Hematopoietic multipotent progenitor cell treated with erythropoietin and hydrocortisone succinate and interleukin-3 and kit ligand, for 8 days (in vitro differentiated cells): ENCODE measurements at places on chromosomes 12 and 14.

- DNase-seq = peak; percentile 61
Observed at GRCh38 chr12:143964-144649, 69.8 kb downstream of the SLC6A12 start.

GRCh38 chr12:120397824-120398540 is 29.0 kb upstream of the MSI1 start:
- DNase-seq = no peak

- no peak for DNase-seq
Observed at GRCh38 chr12:76272287-76272686, 75.9 kb downstream of the BBS10 start.

DNA sequence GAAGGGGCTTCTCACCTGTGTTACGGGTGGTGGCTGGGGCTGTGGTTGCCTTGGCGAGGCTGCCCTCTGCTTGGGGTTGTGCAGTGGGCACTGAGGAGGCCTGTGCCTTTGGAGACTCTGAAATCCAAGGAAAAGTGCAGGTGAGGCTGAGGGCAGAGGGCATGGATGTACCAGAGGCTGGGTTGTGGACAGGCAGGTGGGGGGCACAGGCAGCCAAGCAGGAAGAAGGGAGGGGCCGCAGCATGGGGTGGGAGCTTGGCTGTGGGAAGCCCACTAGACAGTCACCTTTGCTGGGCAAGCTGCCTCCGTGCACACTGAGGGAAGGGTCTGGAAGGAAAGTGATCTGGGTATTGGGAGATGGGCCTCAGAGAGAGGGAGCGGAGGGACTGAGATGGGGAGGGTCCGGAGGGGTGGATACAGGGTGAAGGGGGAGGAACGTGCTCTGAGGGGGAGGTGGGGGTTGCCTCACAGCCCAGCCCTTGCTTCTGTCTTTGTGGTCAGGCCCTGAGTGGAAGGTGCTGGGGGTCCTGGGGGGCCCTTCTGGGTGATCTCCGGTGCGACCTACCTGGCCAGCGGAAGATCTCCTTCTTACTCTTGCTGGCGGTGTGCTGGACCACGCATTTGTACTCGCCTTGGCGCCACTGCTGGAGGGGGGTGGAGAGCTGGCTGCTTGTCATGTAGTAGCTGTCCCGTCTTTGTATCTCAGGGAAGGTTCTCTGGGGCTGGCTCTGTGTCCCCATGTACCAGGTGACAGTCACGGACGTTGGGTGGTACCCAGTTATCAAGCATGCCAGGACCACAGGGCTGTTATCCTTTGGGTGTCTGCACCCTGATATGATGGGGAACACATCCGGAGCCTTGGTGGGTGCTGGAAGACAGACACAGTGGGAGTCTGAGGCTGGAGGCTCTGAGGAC is 318.7 kb downstream of the TMEM121 start:
- DNase-seq = peak; percentile 89

DNA sequence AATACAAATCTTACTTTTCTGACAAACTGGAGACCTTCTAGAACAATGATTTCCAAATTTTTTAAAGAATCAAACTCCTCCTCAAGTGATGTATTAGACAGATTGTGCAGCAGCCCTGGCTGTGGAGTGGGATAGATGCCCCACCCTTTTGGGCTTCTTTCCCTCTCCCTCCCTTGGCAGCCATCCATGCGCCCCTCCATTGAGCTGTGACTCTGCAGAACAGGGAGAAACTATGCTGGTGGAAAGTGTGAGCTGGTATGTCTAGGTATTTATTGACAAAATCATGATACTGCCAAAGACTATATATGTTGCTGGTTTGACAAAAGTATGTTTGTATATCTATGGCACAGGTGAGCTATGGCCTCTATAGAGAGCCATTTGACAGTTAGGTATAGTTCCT is 138.5 kb downstream of the KTN1 start:
- DNase-seq = peak; percentile 33

- DNase-seq = peak; percentile 54
Observed at GRCh38 chr12:26845057-26845666, 12.2 kb upstream of the ITPR2 start.

DNA sequence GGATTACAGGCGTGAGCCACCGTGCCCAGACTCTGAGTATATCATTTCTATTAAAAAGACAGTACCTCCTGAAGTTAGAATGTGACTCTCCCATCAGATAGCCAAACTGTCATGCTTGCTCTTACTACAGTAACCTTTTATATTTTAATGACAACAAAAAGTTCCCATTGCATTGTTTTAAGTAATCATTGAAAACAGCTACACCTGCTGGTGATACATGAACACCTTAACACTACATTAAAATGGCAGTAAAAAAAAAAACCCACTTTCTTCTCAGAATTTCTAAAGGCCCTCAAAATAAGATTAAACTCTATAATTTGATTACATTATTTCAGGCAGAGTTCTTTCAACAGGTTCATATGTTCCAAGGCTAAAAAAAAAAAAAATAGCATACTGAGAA is 76.7 kb downstream of the SH2B3 start:
- peak; percentile 32 for DNase-seq

- DNase-seq = peak; percentile 35
Observed at GRCh38 chr14:105313381-105314286, 914 bp upstream of the PACS2 start.

DNA sequence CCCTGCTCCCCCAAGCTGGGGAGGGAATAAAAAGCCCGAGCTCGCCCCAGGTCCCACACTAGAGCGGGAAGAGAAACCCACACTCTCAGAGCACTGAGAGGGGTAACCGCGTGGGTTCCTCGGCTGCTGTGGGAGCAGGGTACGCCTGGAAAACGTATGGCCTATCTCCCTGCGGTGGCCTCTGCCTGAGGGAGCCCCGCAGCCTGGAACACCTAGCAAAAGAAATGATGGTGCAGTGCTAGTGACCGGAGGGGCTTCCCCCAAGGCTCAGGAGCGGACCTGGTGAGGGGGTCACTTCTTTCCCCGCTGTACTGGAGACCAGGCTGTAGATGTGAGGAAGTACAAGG is 2.5 kb upstream of the OR4N2 start:
- DNase-seq = no peak

- peak; percentile 43 for DNase-seq
Observed at GRCh38 chr12:68158432-68158831, 1.1 kb downstream of the IFNG start.

DNA sequence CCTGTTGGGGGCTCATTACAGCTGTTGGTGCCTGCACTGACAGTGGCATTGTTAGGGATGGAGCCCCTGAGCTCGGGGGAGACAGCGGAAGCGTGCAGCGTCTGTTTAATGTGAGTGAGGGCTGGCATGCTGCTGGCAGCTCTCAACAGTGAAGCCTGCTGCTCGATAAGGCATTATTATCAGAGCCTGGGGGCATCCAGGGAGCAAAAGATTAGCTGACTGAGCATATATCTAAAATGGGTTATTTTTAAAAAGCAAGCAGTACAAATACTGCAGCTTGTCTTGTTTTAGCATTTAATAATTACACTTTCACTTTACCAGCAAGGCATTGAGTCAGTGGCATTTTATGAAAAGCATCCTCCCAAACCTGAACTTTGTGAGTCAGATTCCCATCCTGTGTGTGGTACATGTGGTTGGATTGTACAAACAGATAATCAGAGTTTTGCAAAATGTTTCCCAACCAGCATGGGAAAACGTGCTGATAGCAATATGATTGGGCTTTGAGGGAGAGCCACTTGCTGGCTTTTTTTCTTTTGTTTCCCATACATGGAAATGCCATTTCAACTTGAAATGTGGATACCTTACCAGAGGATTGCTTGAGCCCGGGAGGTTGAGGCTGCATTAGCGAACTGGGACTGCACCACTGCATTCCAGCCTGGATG is 150.8 kb downstream of the PRKCH start:
- DNase-seq = peak; percentile 78

DNA sequence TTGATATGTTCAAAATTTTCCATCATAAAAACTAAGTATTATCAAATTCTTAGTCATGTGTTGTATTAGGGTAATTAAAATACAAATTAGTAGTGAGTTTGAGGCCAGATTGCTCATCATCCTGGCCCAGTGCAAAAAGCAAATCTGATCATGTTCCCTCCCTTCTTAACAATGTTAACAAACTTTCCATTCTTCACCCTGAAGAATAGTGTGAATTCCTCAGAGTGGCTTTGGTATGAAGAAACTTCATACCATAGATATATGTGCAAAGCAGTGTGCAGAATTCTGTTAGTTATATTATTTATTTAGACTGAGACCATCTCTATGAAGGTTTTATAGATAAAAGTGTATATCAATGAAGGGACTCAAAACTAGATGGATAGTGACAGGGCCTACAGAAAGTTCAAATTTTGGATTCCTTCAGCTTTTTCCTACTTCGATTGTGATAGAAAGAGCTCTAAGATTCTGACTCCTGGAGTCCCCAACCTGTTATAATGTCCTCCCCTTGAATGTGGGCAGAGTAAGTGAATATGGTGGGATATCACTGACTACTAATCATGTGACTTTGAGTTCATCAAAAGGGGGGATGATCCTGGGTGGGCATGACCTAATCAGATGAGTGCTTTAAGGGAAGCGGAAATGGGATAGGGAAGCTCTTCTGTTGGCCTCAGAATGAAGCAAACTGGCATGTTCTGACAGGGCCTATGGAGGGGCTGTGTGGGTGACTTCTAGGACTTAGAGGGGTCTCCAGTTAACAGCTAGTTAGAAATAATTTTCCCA is 271.4 kb downstream of the BTG1 start:
- no peak for DNase-seq

DNA sequence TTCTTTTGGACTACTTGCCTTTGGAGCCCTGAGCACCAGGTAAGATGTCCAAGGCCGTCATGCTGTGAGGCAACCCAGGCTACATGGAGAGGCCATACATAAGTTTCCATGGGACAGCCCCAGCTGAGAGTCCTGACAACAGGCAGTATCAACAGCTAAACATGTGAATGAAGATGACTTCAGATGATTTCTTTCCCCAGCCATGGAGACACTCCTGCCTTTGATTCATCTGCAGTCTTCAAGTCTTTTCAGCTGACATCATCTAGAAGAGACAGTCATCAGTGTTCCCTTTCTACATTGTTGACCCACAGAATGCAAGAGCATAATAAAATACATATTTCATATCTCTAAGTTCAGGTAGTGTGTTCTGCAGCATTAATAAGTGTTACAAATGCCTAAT is 398.7 kb downstream of the BTG1 start:
- DNase-seq = no peak

DNA sequence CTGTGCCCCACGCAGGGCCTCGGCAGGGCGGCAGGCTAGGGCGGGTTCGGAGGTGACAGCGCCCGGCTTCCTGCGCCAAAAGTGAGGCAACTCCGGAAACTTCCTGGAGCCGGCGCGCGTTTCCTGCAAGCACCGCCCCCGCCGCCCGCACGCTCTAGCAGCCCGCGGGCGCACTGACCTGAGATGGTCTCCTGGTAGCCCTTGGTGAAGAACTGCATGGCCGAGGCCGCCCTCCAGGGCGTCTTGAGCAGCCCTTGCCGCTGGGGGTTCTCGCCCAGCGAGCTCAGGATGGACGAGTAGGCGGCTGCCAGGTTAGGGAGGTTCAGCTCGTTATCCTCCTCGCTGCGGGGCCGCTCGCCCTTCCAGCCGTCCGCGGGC is 494 bp downstream of the GCH1 start:
- DNase-seq = peak; percentile 61

GRCh38 chr14:54206516-54206915 is 190.3 kb upstream of the CDKN3 start:
- DNase-seq = no peak

DNA sequence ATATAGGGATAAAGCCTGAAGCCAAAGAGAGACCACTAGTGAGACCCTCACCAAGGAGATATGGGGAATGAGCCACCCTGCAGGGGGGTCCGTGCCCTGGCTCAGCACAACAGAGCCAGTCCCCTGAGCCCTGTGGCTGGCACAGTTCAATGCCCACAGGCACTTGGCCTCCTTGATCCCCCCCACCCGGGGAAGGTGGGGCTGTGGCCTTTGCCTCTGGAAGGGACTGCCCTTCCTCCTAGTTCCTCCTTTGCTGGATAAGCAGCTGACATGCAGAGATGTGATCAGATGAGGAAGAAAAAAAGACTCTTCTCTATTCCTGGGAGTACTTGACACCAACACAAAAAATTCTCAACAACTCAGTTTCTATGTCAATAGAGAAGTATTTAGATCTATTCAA is 19.9 kb downstream of the TTC7B start:
- DNase-seq = peak; percentile 63

GRCh38 chr12:16604596-16605252 is 1.2 kb downstream of the LMO3 start:
- DNase-seq = no peak

- DNase-seq = no peak
Observed at GRCh38 chr12:124513297-124513867, 54.0 kb downstream of the NCOR2 start.

DNA sequence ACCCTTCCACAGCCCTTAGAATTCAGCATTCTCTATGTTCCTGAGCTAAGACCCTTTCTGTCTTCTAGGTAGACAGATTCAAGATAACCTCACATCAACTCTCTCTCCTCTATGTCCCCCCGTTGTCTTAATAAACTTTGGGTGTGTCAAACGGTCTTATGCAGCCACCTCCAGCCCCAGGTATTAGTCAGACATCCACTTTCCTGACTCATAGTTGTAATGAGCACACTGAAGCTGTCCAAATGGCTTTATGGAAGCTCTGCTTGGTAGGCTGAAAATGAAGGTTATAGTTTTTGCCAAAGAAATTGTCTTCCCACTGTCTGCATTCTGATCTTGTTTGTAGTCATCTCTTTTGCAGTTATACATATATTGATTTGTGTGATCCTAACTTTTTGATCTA is 482.0 kb downstream of the RMST start:
- DNase-seq = no peak

DNA sequence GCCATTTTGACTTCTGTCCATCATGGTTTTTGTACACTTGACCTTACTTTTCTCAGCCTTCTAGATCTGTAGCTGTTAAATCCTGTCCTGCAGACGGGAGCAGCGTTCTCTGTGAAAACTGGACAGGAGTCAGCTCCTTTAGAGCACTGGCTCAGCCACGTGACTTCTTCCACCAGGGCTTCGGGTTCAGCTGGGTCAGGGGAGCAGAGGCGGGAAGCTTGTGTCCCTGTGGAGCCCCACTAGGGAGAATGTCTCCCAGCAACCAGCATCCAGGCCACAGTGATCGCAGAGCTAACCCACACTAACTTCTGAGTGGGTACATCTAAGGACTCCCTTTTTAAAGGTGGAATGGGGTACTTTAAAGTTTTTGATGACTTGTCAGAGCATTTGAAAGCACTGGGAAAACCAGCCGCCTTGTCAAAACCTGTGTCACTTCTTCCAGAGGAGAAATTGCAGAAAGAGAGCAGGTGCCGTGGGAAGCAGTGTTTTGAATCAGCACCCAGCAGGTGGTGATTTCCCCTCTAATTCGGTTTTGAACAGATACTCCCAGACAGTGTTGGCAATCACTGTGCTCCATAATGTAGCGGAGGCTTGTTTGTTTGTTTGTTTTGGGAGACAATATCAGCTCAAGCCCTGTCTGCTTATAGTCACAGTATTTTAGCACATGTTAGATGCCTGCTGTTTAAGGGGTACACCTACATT is 17.9 kb downstream of the DERA start:
- DNase-seq = no peak

GRCh38 chr12:17793854-17794253 is 296.1 kb downstream of the RERGL start:
- no peak for DNase-seq

- DNase-seq = no peak
Observed at GRCh38 chr12:120939523-120939922, 35.4 kb upstream of the SPPL3 start.
